Astrocyte (in vitro differentiated cells and primary cell): ENCODE measurements at places on chromosomes 5 and 9. TPM values are rescaled to one million over a fixed set of nuclear protein-coding genes. Genes with fewer than 3 reads are reported as not detected.

Gene BAAT
- total RNA-seq, result 8.9 and 9.5 TPM in 2 replicates

Gene GPX3
- total RNA-seq, result 12.2 and 15.6 TPM in 2 replicates

Gene MARCOL
- total RNA-seq, result not detected in 2 replicates

Gene LECT2
- total RNA-seq, result not detected in 2 replicates

Gene C9orf43
- total RNA-seq, result 0.65 and 0.66 TPM in 2 replicates

DNA sequence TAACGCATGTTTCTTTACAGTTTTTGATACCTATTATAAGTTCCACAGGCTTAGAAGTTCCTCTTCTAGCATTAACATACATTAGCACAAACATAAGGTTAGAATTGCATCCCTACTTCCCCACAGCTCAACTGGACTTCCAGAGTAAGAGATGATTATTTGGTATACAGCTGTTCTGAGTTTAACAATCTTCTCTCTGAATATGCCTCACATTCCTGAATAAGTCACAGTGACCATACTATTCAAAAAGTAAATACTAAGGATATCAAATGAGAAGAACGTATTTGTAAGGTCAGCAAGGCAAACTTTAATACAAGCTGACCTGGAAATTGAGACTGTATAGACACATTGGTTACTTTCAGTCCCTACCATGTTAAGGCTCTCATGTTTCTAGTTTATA, 21.3 kb downstream of the NR6A1 start:
- DNase-seq, result no peak

- peak; percentile 84 for DNase-seq
Measured at GRCh38 chr5:97534166-97534565, 351.1 kb upstream of the RIOK2 start.

GRCh38 chr5:108143581-108143980, 238.3 kb downstream of the FBXL17 start:
- DNase-seq, result peak; percentile 78

- peak; percentile 95 for DNase-seq
Measured at GRCh38 chr5:125408448-125409233, 662.2 kb upstream of the ZNF608 start.

DNA sequence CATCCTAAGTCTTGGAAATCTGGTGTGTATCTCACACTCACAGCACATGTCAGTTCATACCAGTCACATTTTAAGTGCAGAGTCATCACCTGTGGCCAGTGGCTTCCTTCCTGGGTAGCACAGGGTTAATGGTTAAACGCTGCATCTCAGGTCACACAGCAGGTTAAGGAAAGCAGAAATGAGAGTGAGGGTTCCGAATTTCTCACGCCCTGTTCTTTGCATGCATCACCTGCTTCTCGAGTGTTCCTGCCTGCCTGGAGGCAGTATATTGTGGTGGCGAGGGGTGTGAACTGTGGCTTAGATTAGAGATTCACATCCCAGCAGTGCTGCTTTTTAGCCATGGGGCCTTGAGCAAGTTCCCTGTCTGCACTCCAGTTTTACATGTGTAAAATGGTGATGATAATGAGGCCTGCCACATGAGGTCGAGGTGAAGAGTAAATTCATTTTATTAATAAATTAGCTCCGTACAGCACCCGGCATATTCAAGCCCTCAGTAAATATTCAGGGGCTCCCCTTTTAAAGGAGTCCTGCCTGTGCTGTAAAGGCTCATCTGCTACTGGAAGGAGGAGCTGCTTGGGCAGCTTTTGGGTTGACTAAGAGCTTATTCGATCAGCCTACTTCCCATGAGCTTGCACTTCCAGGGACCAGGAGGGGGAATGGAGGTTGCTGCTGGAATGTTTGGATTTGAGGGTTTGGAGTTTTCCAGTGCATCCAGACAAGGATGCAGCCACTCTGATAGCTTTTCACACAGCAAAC, 61.1 kb upstream of the SAP30L start:
- no peak for DNase-seq

DNA sequence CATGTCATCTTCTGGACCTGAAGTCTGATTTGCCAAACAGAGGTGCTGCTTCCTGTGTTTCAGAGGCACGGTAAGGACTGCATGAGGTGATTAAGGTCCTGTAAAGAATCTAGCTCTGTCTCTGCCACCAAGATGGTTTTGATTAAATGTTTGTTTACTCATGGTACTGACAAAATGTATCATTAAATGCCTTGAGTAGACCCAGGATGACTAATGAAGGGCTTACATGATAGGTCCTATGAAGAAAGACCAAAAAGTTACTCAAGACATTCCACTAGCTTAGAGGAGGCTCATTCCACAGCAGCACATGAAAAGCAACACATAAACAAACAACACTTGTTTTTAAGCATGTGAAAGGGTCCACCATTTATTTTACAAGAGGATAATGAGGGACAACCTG, 100.9 kb downstream of the BOD1 start:
- peak; percentile 19 for DNase-seq

- no peak for DNase-seq
Measured at GRCh38 chr5:152723482-152723881, 318.4 kb upstream of the NMUR2 start.

GRCh38 chr9:127912882-127913281, 4.0 kb downstream of the ST6GALNAC4 start:
- no peak for DNase-seq

DNA sequence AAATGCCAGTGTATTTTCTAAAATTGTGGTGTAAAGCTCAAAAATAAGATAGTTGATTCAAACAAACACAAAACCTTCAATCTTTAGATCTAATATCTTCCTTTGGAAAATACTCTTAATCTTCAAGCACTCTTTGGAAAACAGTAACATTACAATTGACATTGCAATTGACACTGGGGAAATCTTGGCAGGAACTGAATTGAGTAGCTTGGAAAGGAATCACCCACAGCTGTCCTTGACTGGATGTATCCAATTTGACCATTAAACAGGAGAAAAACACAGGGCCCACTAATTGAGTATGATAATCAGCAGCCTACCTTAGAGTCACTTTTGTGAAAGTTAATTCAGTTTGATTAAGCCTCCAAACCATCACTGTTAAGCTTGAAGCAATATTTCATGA, 776.7 kb downstream of the DTWD2 start:
- DNase-seq, result no peak
